ENCODE measurements at places on chromosomes 4 and X.

GRCh38 chr4:9916937-9917336, 104.4 kb downstream of the SLC2A9 start:
- no peak for DNase-seq

DNA sequence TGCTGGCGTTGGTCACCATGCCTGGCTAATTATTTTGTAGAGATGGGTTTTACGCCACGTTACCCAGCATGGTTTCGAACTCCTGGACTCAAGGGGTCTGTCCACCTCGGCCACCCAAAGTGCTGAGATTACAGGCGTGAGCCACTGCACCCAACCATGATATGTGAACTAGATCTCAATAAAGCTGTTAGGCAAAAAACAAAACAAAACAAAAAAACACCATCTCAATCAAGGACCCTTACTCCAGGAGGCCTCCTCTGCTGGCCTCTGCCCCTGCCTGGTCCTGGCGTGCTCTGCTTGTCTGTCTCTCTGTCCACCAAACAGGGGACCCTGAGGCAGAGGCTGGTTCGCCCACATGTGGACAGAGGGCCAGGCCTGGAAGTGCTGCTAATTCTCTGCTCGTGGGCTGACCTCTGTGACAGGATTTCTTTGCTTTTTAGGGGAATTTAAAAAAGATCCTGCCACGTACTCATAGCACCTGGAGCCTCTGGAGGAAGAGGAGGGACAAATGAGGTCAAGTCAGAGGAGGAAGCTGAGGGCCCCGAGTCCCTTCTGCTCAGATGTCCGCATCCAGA, 32.7 kb upstream of the WFS1 start:
- DNase-seq = no peak

- peak; percentile 87 for DNase-seq
Observed at GRCh38 chr4:85005865-85006377, 39.4 kb upstream of the WDFY3 start.

GRCh38 chr4:56748271-56748670, 67.2 kb upstream of the HOPX start:
- no peak for DNase-seq

GRCh38 chr4:25090516-25090915, 59.8 kb upstream of the LGI2 start:
- DNase-seq = no peak

- DNase-seq = peak; percentile 70
Observed at GRCh38 chr4:144906181-144906925, 191.6 kb downstream of the ANAPC10 start.

GRCh38 chr4:8090312-8090711, 68.3 kb downstream of the ABLIM2 start:
- DNase-seq = no peak

- DNase-seq = no peak
Observed at GRCh38 chr4:174117445-174117844, 166.0 kb downstream of the FBXO8 start.

DNA sequence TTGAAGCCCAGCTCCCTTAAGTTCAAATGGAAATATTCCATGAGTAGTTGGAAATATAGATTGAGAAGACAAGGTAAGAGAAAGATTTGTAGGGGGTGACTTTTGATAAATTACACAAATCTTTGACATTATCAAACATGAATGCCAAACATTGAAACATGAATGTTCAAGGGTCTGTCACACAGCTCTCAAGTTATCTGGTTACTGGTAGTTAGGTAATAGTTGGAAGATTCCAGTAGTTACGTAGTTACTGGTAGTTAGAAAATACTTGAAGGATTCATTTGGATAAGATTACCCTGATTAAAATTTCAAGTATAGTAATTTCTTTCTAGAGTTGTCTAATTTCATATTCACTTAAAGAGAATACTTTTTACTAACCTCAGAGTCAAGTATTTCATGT, 20.7 kb downstream of the KIAA0232 start:
- no peak for DNase-seq

- peak; percentile 63 for DNase-seq
Observed at GRCh38 chrX:41275661-41276609, 58.0 kb upstream of the DDX3X start.

GRCh38 chr4:159777689-159778088, 674.8 kb downstream of the RAPGEF2 start:
- no peak for DNase-seq

DNA sequence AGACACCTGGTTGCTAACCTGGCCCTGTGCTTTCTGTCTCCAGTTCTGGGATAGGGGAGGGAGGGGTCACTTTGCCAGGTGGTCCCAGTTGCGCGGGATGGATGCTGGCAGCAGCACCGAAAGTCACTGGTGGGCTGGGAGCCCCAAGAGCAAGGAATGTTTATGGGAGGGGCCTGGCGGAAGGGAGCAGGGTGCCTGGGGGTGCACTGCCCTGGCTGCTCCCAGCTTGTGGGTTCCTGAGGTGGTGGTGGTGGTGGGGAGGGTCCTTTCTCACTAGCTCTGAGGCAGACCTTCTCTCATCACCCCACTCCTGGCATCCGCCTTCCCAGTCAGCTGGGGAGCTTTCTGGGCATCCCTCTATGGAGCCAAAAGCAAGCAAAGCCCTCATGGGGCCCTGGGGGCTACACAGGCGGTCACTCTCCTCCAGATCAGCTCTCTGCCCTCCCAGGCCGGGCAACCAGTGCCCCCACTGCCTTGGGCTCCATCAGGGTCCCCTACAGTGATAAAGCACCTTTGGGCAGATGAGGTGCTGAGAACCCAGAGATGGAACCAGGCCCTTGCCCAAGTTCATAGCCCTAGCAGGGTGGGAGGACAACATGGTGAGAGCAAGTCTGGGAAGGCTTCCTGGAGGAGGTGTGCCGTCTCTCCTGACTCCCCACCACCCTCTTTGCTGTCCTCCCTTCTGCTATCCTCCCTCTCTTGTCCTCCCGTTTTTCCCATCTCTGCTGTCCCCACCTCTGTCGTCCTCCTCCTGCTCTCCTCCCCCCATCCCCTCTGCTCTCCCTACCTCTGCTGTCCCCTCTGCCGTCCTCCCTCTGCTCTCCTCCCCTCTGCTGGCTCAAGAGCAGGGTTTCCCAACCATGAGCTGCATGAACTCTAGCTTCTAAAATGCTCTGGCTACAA, 16.0 kb downstream of the FGFR3 start:
- no peak for DNase-seq

DNA sequence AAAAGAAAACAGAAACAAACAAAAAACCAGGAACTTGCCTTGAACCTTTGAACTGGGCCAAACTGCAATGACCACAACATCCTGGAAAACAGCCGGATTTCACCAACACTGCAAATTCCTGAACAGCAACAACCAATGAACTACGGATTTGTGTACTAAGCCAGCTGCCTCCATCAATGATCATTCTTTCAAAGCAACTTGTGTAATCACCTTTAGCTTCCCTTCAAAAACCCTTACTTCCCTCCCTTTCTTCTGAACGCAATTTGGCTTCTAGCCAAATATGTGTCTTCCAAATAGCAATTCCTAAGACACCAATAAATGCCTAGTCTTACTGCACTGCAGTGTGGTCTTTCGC, 98.5 kb upstream of the FAM47C start:
- DNase-seq = no peak

DNA sequence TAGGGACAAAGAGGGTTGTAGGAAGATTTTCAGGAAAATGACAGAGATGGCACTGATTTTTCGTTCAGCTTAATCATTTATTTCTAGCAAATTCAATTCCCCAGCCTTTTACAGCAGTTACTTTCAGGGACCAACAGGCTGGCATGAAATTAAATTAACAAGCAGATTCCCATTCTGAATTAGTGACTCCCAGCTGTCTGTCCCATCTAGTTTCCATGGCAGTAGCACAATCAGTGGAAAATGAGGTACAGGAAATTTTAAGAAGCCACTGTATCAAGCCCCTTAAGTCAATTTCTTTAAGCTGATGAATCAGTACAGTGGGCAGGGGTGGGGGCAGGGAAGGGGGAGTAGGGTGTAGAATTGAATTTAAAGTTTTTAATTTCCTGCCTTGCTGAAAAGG, 121.1 kb upstream of the TEX13C start:
- DNase-seq = no peak

DNA sequence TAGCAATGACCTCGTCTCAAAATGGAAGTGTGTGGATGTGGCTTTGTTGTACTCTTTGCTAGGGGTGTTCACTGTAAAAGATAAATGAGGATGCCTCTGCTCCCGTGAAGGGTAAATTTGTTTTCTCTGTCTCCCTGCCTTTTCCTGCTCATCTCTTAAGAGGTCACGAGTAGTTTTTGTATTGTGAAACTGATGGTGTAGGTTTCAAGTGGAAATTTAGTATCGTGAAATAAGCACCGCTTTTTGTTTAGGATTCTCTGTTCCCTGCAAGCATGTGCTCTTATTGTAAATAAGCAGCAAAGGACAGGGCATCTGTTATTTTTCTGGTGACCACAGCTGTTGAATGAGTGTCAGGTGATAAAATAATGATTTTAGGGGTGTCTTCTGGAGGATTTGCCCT, 104.6 kb downstream of the PHEX start:
- peak; percentile 48 for DNase-seq

- DNase-seq = no peak
Observed at GRCh38 chr4:182880387-182881356, 36.5 kb downstream of the DCTD start.

GRCh38 chr4:128385683-128386304, 98.2 kb upstream of the PGRMC2 start:
- peak; percentile 99 for DNase-seq

DNA sequence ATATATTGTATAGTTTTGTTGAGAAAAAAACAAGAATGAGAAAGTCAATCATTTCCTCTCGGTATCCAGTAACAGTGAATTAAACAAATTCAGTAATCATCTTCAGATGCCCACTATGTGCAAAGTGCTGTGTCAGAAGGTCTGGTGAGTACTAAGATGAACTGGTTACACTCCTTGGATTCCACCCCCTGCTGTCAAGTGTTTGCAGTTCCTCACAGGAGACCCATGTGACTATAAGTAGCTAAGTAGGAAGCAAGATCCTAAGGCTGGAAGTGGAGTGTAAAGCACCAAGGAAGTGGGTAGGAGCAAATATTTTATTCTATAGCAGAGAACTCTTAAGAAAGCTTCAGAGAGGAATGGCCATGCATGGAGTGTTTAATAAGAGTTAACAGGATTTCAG, 73.6 kb downstream of the SNX25 start:
- peak; percentile 54 for DNase-seq

DNA sequence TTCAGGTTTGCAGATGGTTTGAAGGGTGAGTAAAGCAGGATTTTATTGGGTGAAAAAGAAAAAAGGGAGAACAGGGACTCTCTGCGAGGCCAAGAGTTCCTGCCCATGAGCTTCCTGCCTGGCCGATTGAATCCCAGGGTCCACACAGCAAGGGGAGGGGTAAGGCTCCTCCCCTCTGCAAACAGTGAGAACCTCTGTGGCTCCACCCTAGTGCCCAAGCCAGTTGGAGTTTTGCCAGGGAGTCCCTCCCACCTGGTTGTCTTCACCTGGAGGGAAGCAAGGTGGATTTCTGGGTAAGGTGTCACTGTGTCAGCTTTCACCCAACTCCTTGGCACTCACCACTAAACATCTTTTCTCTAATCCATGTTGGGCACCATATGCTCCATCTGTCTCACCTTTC, 70.9 kb downstream of the PDHA2 start:
- DNase-seq = no peak

DNA sequence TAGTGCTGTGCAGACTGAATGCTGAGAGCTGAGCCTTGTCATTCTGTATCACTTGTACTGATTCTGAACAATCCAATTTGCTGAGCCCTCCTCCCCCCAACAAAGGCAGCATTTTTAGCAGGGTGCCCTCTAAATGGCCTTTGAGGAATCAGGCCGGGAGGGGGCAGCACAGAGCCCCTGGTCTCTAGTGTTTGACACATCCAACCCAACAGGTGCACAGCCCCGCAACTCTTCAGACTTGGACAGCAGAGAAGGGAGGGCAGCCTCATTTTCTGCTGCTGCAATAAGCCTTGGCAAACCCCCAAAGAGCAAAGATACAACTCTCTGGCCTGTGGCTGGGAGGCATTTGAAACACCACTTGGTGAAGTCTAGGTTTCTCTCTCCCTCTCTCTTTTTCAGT, 3.4 kb downstream of the ATP1B4 start:
- peak; percentile 1 for DNase-seq

- DNase-seq = peak; percentile 5
Observed at GRCh38 chr4:98677799-98678198, 19.4 kb upstream of the TSPAN5 start.

DNA sequence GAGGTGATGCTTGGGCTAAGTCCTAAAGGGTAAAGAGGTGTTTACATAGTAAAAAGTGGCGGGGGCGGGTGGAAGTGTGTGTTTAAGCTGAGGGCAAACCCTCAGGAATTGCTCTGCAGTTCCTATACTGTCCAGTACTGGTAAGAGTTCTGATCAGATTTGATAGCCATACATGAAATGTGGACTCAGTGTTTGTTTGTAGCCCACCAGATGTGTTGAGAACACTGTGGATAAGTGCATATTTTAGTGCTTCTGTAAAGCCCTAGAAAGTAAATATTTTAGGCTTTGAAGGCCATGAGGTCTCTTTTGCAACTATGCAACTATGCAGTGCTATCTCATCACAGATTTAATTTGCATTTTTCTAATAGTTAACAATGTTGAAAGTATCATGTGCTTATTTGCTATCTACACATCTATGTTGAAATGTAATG, 80.7 kb upstream of the EOLA2 start:
- peak; percentile 63 for DNase-seq

GRCh38 chr4:119207051-119207450, 5.5 kb upstream of the USP53 start:
- DNase-seq = no peak

- DNase-seq = no peak
Observed at GRCh38 chrX:148070504-148070877, 89.4 kb downstream of the FMR1NB start.

- no peak for DNase-seq
Observed at GRCh38 chrX:39996536-39996935, 101.2 kb downstream of the BCOR start.

DNA sequence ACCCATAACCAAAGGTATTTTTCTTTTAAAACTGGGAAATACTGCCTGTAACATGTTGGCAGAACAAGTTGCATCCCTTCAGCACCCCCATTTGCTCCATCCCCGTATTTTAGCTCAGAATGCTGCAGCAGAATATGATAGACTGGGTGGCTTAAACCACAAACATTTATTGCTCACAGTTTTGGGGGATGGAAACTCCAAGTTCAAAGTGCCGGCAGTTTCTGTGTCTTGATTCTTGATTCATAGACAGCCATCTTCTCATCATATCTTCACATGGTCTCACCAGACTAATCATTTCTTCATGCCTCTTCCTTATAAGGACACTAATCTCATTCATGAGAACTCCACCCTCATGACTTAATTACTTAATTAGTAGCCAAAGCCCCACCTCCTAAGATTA, 10.5 kb upstream of the INPP4B start:
- no peak for DNase-seq

- peak; percentile 85 for DNase-seq
Observed at GRCh38 chr4:7630568-7631287, 196.0 kb upstream of the PSAPL1 start.

Data from mesenchymal stem cell (in vitro differentiated cells and primary cell).